Heart left ventricle (tissue), 16 donors: ENCODE measurements at places on chromosomes 11 and 22. TPM values are rescaled to one million over a fixed set of nuclear protein-coding genes. Genes with fewer than 3 reads are reported as not detected.

The TANGO2 gene
- total RNA-seq, result 55.6 TPM

The RBMXL2 gene
- total RNA-seq, result not detected

The KRTAP5-11 gene
- total RNA-seq, result not detected

The DENND6B gene
- total RNA-seq, result 1.5 TPM

The GRM5 gene
- not detected for total RNA-seq

The OR8A1 gene
- not detected for total RNA-seq

The CFAP68 gene
- total RNA-seq, result 36.2 TPM

The GALNT18 gene
- total RNA-seq, result 24.4 TPM

The P2RX3 gene
- 0.81 TPM for total RNA-seq

The POTEH gene
- total RNA-seq, result not detected

The APOBEC3H gene
- total RNA-seq, result not detected

The CDCA5 gene
- 11.6 TPM for total RNA-seq

The CBLIF gene
- total RNA-seq, result not detected

The MRGPRX4 gene
- total RNA-seq, result not detected

The DCDC1 gene
- not detected for total RNA-seq

The EXPH5 gene
- total RNA-seq, result 0.37 TPM

The GUCY1A2 gene
- 11.0 TPM for total RNA-seq

The POU2AF2 gene
- total RNA-seq, result not detected

The SORL1 gene
- total RNA-seq, result 7.6 TPM

The PLAAT5 gene
- total RNA-seq, result 1.6 TPM

The OR4D10 gene
- not detected for total RNA-seq

The TBC1D10A gene
- 7.1 TPM for total RNA-seq

The IL17REL gene
- total RNA-seq, result not detected

The C1QTNF5 gene
- 12.9 TPM for total RNA-seq

The GGTLC3 gene
- total RNA-seq, result not detected

The LMNTD2 gene
- 0.30 TPM for total RNA-seq

The MICALL1 gene
- 27.9 TPM for total RNA-seq

The RIMBP3B gene
- total RNA-seq, result 0.38 TPM

The PKP3 gene
- 0.61 TPM for total RNA-seq

The TYMP gene
- 22.3 TPM for total RNA-seq

The CSRP3 gene
- 2,434 TPM for total RNA-seq
